ENCODE measurements at places on chromosomes 4 and X.

DNA sequence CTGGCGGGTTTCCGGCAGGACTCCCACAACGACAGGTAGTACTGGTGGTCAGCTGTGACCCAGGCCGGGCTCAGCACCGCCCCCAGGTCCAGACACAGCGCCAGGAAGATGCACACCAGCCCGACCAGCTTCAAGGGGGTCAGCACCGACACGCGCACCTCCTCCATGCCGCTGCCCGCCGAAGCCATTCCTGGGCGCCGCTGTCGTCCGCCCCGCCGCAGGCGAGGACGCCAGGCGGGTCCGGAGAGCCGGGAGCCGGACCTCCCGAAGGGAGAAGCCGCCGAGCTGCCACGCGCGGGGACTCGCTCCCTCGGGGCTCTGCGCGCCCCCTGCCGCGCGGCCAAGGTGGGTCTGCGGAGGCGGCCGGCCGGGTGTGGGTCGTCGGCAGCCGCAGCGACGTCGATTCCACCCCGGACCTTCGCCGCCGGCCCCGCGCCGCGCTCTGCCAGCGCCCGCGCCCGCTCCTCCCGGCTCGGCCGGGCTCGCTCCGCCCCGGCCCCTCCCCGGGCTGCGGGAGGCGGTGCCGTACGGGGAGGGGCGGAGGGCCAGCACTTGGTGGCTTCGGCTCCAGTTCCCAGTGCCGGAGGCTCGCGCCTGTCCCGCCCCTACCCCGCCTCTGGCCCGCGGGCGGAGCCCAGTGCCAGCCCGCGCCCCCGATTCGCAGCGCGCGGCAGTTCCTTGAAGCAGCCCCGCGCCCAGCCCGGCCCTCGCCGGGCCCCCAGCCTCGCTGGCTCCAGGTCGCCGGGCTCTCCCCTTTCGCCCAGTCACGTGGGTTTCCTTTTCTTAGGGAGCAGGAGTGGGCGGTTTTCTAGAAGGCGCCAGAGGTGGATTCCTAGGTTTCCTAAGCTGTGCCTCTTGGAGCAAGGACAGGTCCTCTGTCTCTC, at the start of gene TMEM47:
TMEM47 (minus strand) TSS at position 444 of the 884 bp plus-strand sequence; CDS start at position 188, 256 bp downstream.
- DNase-seq, result no peak

- DNase-seq, result no peak
These were observed 192.8 kb upstream of the PSAPL1 start for GRCh38 chr4:7627251-7628250.

DNA sequence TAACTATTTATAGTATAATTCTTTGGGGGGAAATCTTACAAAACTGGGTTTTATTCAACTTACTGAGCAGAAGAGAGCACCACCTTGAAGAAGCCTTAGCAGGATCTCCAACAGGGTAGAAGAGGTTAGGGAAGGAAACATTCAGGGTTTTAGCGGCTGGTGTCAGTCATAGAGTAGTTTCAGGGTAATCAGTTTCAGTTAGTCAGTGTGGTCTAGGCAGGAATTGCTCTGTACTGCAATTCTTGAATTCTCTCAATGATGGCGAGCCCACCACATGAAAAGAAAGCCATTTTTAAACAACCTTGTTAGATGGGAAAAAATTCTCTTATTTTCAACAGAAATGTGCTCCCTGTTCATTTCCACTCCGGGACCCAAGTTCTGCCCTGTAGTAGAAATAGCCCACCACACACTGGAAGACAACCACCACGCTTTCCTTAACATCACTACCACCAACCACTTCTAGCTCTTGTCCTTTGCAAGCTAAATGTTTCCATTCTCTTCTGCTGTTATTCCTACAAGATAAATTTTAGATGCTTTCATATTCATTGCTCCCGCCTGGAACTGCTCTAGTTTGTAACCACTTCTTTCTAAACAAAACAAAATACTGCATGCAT, 25.9 kb downstream of the COL25A1 start:
- DNase-seq, result no peak

GRCh38 chr4:1716065-1716945, 4.2 kb upstream of the SLBP start:
- no peak for DNase-seq

DNA sequence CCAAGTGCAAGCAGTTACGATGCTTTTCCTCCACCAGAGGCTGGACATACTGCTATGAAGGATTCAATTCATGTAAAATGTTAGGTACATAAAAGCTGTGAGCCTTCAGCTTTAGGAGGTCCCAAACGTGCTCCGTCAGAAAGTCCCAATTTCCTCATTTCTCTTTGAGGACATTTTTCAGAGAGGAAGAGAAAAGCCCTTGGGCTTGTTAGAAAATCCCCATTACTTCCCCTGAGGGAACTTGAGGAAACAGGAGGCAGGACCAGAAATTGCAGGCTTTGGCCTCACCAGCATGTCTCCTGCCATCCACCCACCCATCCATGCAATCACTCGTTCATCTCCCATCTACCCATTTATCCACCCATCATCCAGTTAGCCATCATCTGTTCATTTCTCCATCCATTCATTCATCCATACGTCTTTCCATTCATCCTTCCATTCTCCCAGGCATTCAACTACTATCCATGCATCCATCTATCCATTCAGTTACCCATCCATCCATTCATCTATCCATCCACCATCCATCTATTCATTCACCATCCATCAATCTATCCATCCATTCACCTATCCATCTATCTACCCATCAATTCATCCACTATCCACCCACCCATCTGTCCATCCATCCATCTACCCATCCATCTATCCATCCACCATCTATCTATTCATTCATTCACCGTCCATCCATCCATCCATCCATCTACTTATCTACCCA, 223.5 kb downstream of the AFAP1 start:
- no peak for DNase-seq

GRCh38 chr4:48162162-48162561, 28.1 kb upstream of the TXK start:
- DNase-seq, result no peak

DNA sequence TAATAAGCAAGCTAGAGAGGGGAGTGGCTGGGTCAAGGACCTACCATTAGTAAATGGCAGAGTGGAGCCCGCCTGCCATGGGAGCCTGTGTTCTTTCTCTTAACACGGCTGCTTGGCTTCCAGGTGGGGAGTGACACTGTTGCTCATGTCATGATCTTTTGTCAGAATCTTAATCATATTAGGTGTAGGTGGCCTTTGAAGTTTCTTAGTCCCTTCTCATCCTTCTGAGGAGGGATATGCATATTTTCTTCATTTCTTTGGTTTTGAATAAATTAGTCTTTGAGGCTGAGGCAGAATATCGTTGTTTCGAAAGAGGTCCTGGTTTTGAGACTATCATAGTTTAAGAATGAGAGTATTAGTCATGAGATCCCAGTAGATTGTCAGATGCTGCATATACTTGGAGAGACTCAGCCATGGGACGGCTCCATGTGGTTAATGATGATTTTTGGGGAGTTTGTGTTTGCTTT, 28.9 kb downstream of the SNX25 start:
- no peak for DNase-seq

GRCh38 chr4:151049430-151049884, 34.4 kb upstream of the LRBA start:
- DNase-seq, result no peak

DNA sequence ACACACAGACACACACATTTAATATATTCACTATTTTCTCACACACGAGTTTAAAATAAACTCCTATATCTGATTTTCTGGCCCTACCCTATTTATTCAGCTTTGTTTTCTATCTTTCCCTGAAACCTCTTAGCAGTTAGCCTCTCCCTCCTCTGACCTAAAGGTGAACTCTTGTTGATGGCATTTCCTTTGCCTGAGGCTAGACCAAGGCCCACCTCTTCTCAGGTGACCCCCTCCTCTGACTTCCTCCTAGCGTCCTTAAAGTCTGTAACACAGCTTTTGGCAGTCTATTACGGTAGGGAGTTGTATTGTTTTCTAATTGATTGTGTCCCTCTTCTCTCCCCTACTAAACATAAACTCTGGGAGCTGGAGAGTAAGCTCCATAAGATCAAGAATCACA, 1.7 kb upstream of the SRPX2 start:
- DNase-seq, result no peak

DNA sequence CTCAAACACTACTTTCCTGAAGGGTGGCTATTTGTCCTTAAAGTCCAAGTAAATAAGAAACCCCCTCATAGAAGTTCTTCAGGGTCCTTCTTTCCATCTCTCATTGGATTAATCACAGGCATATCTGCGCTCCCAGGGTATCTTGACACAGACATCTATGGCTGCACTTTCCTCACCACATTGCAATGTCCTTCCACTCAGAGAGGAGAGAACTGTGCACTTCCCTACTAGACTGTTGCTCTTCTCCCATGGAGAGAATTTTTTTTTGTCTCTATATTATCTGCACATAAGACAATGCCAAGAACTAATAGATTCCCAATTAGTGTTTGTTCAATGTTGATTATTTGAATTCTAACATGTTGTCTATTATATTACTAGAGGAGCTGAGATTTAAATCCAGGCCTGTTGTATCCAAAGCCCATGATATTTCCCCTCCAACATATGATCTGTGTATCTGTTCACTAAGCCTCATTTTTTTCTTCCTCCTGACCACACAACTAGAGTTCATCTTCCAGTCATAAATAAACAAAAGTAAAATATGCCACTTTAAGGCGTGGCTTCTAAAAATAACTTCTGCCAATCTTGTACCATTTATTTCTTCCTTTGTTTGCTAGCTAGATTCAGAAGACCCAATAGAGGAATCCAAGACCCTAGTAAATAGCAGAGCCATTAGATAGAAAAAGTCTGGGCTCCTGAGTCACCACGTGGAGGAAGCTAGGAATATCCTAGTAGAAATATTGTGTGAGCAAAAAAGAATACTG, 61.5 kb upstream of the FAM241A start:
- no peak for DNase-seq

GRCh38 chrX:70456256-70456655, 11.6 kb downstream of the DLG3 start:
- DNase-seq, result no peak

DNA sequence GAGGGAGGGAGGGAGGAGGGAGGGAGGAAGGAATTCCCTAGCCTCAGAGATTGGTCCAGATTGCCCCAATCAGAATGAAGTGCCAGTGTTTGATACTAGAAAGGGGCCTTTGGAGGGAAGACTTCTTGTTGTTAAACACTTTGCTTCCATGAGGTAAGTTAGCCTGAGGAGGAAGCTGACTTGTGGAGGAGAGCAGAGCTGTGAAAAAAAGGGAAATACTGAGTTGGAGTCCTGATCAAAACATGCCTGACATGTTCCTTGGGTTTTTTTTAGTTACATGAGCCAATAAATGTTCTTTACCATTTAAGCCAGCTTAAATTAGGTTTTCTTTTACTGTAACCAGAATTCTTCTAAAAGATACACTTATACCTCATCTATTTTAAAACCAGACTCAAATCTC, 57.6 kb downstream of the GSX2 start:
- DNase-seq, result no peak

DNA sequence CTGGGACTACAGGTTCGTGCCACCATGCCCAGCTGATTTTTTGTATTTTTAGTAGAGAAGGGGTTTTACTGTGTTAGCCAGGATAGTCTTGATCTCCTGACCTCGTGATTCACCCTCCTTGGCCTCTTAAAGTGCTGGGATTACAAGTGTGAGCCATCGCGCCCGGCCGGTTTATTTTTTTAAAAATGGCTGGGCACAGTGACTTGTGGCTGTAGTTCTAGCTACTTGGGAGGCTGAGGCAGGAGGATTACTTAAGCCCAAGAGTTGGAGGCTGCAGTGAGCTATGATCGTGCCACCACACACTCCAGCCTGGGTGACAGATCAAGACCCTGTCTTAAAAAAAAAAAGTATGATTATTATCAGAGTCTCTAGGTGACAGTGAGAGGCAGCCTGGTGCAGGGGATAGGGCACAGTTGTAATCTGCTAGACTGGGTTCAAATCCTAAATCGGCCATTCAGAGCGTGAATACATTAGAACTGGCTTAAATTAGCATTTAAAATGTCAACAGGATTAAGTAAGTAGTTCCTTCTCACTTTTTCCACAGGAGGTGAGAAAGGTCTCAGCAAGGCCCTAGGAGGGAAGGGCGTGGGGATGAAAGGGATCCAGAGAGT, 435 bp upstream of the MGST2 start:
- no peak for DNase-seq

GRCh38 chrX:54534271-54534670, 4.3 kb downstream of the GNL3L start:
- DNase-seq, result no peak

GRCh38 chr4:147780137-147780777, 48.4 kb downstream of the ARHGAP10 start:
- DNase-seq, result no peak

- DNase-seq, result no peak
These were observed 136.6 kb downstream of the NEXMIF start for GRCh38 chrX:74788545-74789086.

DNA sequence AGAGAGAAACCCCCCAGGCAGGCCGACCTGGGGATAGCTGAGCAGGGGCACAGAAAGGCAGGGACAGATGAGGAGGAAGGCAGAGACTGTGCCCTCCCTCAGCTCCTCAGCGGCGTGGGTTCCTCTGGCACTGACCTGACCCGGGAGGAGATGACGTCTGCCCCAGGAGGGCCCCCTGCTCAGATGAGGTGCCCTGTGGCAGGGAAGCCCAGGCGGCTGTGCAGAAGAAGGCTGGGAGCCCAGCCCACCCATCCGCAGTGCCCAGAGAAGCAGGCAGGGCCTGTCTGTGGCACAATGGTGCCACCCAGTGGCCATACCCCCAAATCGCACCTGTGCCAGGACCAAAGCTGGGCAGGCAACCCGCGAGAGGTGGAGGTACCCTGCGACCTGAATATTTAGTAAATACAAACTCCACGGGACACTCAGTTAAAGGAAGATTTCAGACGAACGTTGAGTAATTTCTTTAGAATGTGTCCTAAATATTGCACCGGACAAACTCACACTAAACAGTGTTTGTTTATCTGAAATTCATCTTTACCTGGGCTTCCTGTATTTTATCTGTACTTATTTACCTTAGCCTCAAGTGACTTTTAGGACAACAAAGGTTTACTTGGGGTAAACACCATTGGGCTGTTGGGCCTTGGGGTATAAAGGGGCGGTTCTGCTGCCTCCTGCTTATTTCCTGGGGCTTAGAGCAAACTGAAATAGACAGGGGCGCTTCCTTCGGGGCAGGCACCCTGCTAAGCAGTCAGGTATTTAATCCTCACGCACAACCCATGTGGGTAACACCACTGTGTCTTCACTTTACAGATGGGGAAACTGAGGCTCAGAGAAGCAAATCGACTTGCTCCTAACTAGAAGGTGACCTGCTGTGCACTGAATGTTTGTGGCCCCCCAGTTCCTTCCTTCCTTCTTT, 46.5 kb upstream of the HMX1 start:
- peak; percentile 46 for DNase-seq
